ENCODE measurements at places on chromosomes 7 and 10. TPM values are rescaled to one million over a fixed set of nuclear protein-coding genes. Genes with fewer than 3 reads are reported as not detected.

The PARD3 gene
- 25.3 TPM for total RNA-seq

DNA sequence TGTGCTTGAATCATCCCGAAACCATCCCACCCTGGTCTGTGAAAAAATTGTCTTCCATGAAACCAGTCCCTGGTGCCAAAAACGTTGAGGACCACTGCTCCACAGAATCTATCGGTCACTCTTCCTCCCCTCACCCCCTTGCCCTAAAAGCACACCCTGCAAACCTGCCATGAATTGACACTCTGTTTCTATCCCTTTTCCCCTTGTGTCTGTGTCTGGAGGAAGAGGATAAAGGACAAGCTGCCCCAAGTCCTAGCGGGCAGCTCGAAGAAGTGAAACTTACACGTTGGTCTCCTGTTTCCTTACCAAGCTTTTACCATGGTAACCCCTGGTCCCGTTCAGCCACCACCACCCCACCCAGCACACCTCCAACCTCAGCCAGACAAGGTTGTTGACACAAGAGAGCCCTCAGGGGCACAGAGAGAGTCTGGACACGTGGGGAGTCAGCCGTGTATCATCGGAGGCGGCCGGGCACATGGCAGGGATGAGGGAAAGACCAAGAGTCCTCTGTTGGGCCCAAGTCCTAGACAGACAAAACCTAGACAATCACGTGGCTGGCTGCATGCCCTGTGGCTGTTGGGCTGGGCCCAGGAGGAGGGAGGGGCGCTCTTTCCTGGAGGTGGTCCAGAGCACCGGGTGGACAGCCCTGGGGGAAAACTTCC lies 784 bp upstream of the SERPINE1 start:
- peak; percentile 82 for DNase-seq

DNA sequence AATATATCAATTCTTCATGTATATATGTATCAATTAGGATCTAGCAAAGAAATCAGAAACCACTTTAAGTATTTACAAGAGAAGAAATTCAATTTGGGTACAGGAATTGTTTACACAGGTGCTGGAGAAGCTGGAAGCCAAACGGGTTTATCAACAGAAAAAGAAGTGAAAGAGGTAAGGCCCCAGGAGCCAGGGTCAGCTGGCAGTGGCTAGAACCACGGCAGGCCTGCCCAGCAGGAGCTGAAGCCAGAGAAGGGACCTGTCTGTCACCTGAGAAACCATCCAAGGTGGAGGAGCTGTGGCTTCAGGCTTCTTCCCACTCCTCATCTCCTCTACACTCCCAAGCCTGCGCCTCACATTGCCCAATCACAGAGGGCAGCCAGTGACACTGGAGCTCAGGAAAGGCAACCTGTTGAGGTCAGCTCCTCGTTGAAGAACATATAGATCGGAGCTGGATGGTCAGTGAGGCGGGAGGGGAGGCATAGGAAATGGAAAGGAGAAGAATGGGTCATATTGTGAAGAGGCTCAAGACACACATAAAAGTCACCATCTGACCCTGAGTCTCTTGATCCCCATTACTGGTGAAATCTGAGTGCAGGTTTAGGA lies 182.6 kb downstream of the REEP3 start:
- no peak for DNase-seq

- DNase-seq, result no peak
These were observed 121.7 kb downstream of the DOCK4 start for GRCh38 chr7:112084520-112084971.

DNA sequence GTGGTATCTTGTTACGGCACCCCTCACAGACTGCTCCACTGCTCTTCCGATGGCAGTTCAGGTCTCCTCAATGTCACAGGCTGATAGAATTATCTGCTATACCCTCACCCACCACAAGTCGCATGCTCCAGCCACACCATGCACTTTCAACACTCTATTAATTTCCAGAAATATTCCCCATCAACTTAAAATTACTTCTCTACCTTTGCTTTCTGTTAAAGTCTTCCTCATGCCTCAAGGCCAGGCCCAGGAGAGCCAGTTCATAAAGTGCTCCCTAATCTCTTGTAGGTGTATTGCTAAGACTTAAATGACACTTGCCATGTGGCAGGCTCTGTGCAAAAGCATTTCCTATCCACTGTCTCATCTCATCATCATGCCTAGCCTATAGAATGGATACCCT lies 105.9 kb upstream of the ARID5B start:
- no peak for DNase-seq

All from left ventricle myocardium superior (tissue), 1 donor.